Pancreas (tissue), 10 donors: ENCODE measurements at places on chromosomes 2 and 18. TPM values are rescaled to one million over a fixed set of nuclear protein-coding genes. Genes with fewer than 3 reads are reported as not detected.

AQP4 gene
- total RNA-seq: 0.43 TPM

NEURL3 gene
- 8.6 TPM for total RNA-seq

PIEZO2 gene
- 3.9 TPM for total RNA-seq

RBFA gene
- total RNA-seq: 10.5 TPM

ANKRD30B gene
- not detected for total RNA-seq

MAL gene
- total RNA-seq: not detected

C1QL2 gene
- total RNA-seq: not detected
